ENCODE measurements at places on chromosomes 2 and 18. TPM values are rescaled to one million over a fixed set of nuclear protein-coding genes. Genes with fewer than 3 reads are reported as not detected.

The UGT1A3 gene
- not detected for polyA plus RNA-seq

The SEPTIN10 gene
- polyA plus RNA-seq: 0.71 TPM

The SLC4A5 gene
- 1.2 TPM for polyA plus RNA-seq

The KLHL41 gene
- polyA plus RNA-seq: not detected

The ASB18 gene
- not detected for polyA plus RNA-seq

The NEUROD1 gene
- polyA plus RNA-seq: not detected

The UGT1A10 gene
- polyA plus RNA-seq: not detected
